ENCODE measurements at places on chromosomes 16 and 17.

DNA sequence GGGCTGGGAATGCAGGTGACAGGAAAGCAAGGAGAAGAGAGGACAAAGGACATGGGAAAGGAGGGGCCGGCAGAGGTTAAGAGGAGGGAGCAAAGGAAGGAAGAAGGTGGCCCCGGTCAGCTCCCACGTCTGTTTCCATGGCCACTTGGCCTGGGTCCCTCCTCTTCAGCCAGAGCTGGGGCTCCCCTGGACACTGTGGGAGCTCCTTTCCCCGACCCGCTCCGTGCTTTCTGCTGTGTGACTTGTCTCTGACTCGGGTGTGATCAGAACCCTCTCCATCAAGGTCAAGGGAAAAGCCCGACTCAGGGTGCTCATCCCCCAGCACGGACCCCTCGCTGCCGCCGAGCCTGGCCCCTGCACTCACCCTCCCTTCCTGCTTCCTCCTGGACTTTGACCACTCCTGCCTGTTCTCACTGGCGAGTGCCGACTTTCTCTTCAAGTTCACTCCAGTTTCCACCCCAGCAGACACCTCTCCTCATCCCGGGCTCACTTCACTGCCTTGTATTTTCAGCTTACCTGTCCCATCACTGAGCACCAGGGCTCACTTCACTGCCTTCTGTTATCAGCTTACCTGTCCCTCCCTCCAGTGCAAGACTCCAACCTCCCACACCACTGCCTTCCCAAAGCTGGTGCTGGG, 61.2 kb downstream of the MEAK7 start:
- no peak for DNase-seq

DNA sequence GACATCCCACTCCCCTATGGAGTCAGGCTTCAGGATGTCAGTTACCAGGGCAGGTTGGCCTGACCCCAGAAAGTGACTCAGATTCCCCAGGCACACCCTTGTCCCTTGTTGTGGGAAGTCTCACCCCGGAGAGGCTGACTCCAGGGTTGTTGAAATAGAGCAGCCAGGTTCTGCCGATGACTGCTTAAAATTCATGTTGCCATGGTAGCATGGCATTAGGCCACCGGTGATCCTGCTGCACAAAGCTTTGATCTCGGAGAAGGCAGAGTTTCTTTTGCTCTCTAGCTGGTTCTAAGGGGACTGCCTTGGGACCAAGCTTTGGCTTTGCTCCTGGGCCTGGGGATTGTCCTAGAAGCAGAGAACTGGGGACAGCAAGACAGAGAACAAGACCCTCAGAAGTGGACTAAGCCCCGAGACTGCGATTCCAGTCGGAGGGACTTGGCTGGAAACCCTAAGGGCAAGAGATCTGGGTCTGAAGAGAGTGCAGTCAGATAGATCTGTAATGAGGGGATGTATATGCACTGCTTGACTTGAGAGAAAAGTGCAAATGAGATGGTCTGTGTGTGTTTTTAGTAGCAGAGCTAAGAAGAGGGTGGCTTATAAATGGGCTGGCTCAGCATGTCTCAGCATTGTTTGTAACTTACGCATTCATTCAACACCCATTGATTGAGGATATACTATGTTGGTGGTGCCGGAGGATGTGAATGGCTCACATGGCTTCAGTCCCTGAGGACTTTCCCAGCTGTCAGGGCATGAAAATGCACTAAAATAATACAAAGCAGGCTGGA, 106.9 kb downstream of the RGS9 start:
- no peak for DNase-seq

DNA sequence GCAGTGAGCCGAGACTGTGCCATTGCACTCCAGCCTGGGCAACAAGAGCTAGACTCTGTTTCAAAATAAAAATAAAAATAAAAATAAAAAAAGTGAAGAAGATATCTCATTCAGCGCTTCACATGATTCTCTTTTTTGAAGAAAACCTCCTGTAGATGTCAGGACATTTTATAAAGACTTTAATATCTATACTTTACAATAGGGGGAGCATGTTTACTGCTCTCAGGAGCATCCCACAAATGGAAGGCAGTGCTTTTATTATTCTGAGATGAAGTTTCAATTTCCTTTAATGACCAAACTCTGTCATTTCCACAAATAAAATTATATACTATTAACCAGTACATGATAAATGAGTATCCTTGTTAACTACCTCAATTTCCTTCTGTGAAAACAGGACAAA, 118.7 kb upstream of the MYOCD start:
- DNase-seq, result no peak

DNA sequence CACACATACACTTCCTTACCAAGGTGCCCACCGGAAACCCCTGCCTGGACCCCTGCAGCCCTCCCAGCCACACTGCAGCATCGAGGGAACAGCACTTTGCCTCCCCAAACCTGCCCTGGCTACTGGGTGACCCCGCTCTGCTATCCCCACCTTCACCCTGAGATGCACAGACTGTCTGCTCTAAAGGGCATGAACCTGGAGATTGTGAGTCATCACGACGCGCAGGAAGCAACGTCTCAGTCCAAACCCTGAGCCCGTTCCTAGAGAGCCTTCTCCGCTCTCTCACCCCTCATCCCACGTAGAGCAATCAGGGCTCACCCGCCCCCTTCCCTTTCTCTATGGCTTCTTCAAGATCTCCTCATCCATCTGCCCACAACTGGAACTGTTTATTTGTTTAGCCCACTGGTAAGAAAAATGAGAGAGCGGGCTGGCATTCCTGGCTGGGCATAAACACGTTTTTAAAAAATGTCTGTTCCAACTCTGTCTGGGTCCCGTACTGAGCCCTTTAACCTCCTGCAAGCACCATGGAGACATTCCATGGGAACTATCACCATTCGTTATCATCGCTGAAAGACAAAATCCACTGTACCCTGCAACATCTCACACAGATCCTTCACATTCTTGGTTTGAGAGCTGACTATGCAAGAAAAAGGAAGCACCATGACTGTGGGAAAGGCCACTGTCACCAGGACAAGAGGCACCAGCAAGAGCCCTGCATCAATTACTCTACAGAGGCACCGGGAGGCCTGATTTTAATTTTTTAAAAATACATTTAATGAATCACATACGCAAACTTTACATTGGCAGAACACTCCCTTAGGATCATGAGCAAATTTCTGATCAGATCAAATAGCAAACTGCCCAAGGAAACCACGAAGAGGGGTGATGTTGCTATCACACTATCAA, 28.2 kb downstream of the ZFHX3 start:
- DNase-seq, result no peak

DNA sequence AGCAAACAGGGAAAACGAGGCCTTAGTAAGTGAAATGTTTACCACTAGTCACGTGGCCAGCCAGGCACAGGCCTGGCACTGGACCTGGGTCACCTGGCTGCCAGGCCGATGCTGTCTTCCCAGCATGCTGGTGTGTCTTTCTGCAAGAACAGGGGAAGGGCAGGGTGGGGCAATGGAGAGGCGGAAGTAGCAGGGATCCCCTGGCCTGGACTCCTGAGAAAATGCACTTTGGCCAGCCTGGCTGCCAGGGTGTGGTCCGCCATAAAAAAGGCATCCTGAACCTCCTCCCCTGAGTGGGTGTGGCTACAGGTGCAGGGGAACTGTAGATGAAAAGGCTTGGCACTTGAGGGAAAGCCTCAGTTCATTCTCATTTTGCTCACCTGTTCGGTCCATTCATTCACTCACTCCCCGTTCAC, 1.0 kb upstream of the ANKRD40CL start:
- no peak for DNase-seq

- peak; percentile 35 for DNase-seq
These were observed 96.1 kb upstream of the CDH5 start for GRCh38 chr16:66270333-66270927.

DNA sequence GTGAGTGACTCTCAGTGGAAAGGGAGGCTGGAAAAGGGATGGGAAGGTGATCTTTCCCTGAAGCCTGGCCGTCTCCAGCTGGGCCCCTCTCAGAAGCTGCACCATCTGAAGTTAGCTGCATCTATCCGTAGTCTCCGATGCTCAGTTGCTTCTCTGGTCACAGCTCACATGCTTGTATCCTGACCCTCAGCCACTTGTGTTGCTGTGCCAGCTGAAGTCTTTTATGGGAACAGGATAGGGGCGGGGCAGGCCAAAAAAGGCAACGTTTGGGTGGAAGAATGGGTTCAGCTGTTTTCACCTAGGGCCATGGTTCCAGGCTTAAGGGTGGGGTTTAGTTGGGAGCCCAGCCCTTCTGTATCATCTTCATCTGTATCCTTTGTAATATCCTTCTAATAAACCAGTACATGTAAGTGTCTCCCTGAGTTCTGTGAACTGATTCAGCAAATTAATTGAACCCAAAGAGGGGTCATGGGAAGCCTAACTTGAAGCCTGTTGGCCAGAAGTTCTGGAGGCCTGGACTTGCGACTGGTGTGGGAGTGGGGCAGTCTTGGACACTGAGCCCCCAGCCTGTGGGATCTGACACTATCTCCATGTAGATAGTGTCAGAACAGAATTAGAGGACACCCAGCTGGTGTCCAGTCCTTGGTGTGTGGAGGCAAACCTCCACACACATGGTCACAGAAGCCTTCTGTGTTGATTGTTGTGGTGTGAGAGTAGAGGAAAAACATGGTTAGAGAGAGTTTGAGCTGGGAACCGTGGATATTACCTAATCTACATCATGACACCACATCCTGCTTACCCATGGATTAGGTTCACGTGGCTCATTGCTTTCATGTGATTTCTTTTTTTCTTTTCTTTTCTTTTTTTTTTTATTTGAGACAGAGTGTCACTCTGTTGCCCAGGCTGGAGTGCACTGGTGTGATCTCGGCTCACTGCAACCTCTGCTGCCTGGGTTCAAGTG, 49.3 kb upstream of the FBXO47 start:
- no peak for DNase-seq

- DNase-seq, result no peak
These were observed 193.8 kb downstream of the SNX29 start for GRCh38 chr16:12170103-12171040.

GRCh38 chr16:10885246-10885645, 8.2 kb downstream of the CIITA start:
- no peak for DNase-seq

GRCh38 chr17:28478712-28479615, 5.5 kb downstream of the SLC13A2 start:
- DNase-seq, result no peak

DNA sequence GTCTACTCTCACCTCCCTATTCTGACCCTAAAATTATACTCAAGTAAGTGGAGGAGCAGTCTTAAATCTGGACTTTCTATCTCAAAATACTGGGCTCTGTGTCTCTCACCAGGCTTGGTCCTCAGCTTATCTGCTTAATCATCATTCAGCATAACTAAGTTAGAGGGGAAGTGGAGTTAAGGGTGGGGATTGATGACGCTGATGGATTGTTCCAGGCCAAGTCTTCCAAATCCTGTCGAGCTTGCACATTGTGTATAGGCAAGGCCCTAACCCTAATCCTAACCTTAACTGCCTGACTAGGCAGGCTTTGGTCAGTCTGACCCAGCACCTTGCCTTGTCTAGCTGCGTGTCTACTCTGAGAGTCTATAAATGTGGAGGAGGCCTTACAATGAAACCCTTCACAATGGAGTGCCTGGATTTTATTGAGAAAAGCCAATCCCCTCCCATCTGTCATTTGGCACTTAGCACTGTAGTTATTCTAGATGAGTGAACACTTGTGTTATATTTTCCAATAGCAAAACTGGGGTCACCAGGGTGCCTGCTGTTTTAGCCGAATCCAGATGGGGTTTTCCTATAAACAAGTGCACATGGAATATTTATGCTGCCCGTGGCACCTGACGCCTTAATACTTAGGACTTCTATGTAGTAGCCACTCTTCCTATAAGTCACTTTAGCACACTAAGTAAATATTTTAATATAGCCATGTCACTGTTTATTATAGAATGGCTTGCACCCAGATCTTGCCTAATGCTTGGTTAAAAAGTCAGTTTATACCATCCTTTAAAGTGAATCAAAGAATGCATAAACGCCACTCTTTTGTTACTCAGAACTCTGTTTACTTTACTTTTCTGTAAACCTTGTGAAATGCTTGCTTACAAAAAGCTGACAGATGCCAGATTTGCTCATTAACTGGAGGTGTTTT, 193.2 kb upstream of the MYOCD start:
- DNase-seq, result no peak

- no peak for DNase-seq
These were observed 665.2 kb upstream of the CDH8 start for GRCh38 chr16:62701426-62701825.
